ENCODE measurements at places on chromosomes 13 and 19.

DNA sequence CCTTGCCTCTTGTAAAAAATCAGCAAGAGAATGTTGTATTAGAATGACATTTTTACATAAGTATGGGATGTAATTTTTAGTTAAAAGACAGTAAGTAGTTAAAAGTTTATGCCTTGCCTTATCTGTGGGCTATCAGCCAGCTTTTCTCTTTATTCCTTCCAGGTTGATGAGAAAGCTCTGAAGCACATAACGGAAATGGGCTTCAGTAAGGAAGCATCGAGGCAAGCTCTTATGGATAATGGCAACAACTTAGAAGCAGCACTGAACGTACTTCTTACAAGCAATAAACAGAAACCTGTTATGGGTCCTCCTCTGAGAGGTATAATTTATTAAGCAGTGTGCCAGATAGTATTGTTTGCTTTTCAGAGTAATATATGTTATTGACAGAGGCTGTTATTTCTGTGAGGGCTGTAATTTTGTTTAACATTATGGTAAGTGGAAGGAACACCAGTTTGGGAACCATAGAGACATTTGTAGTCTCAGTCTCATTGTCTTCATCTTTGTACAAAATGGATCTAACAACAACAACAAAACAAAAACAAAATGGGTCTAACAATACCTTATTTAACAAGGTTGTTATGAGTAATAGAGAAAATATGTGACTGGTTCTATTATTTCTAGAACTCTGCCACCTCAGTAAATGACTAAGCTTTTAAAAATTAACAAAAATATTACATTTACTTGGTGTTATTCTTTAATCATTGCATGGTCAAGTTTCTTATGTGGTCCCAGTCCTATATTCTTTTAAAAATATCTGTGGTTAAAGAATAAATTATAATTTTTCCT lies 112.8 kb downstream of the TDRD3 start:
- ATAC-seq, result no peak

DNA sequence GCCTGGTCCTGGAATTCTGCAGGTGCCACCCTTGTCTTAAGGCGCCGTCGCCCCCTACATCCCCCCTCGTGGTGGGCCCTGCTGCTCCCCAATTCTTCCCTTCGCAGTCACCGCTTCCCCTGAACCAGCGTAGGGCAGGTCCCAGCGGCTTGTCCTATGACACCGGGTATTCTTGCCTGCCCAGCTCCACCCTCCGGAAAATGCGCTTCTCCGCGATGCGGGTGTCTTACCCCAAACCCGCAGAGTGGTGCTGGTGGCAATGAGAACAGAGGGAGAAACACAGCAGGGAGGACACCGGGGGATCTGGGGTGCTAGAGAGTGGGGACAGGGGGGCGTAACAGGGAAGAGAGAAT lies 9.0 kb downstream of the ZNF808 start:
- no peak for ATAC-seq

- ATAC-seq, result no peak
Measured at GRCh38 chr19:11069561-11069960, 19.7 kb upstream of the LDLR start.

DNA sequence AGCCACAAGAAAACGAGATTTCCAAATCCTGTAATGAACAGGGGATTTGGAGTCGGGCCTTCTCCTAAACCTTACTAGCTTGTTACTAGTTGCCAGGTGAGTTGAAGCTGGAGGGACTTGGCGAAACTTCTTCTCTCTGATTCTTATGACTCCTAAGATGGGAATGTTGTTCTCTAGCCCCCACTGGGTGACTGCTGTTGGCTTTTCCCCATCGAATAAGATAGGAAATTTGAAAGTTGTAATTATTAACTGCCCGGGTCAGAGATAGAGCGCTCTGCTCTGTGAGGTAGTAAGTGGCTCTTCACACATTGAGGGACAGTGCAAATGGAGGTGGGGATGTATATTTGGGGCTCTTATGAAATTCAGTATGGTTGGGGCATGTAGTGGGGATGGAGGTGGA lies 111.2 kb upstream of the MBNL2 start:
- ATAC-seq, result no peak

- ATAC-seq, result no peak
Measured at GRCh38 chr13:50700664-50701305, 142.7 kb downstream of the DLEU7 start.

DNA sequence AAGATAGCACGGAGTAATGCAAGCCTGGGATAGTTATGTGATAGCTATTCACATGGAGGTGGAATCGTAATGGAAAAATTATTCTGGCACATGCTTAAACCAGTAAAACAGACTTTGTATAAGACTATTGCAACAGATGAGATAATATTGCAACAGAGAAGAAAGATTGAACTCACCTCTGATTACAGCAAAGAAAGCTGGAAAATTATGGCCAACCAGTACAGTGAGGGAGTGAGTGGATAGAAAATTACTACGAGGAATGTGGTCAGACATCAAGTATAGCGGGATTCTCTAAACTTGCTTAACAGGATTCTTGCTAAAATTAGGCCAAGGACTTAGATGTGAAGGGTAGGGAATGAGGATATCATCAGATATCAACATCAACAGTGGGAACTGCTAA lies 397.6 kb upstream of the KLHL1 start:
- ATAC-seq, result no peak

DNA sequence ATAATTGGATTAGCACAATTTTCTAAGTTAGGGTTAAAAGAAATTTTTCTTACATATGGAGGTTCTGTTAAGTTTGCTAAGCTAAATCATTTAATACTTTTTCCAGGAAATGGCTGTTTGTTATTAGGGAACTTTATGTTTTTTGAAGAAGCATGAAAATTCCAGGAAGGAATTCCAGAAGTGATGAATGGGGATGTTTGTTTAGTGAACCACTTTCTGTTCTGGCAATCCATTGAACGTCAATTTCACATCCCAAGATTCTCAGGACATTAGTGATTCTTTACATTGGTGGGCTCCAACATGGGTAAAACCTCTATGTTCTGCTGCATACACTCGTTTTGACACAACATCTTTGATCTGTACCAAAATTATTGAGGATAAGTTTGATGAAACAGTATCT lies 534.4 kb downstream of the IRS2 start:
- ATAC-seq, result no peak

GRCh38 chr13:95553581-95554385 lies 1.3 kb downstream of the CLDN10 start:
- ATAC-seq, result no peak

- ATAC-seq, result no peak
Measured at GRCh38 chr19:49407079-49407478, 16.2 kb downstream of the PTH2 start.

DNA sequence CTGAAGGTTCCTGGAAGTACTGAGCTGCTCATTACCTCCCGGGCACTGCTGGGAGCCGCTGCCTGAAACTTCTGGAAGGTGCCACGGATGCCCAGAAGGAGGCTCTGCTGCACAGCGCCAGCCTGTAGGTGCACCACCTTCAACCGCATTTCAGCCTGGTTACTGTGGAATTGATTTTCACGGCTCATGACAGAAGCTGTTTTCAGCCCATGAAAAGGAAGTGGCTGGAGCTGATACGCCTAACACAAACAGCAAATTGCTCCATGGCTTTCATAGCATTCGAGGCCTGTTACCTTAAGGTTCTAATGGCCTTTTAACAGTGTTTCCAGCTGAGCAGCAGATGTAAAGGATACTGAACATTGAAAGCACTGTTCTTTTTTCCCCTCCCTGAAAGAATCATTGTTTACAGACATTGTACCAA lies 22.0 kb downstream of the GPC6 start:
- peak; percentile 93 for ATAC-seq

- ATAC-seq, result no peak
Measured at GRCh38 chr19:19039901-19040300, 6.5 kb downstream of the ARMC6 start.

DNA sequence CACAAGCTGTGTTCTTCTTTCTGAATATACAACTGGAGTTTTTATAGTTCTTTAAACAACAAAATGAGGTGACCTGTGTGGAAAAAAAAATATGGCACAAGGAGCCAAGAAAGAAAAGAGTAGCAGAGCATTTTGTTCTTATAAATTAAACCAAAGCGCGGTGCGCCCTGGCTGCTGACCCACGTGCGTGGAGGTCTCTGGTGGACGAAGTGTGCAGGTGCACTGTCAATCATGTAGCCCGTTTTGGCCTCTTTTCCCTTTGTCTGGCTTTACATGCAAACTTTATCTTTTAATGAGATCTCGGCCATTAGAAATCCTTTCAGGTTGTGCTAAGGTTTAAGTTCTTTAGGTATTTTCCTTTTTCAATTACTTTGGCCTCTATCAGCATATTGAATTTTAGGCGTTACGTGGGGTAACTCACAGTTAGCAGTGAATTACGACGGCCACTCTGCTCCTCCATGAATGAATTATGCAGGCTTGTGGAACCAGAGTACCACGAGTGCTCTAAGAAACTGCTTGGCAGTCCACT lies 443.9 kb upstream of the SLC10A2 start:
- no peak for ATAC-seq

DNA sequence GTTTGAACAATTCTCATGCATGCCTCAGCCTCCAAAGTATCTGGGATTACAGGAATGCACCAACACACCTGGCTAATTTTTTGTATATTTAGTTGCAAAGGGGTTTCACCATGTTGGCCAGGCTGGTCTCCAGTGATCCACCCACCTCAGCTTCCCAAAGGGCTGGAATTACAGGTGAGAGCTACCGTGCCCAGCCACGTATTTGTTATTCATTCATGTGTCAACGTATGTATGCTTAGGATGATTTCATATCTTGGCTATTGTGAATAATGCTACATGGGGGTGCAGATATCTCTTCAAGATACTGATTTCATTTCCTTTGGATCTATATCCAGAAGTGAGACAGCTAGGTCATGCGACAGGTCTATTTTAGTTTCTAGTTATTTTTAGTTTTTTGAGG lies 113.4 kb downstream of the TSHZ3 start:
- ATAC-seq, result no peak

- ATAC-seq, result no peak
Measured at GRCh38 chr13:40490086-40490758, 176.2 kb downstream of the FOXO1 start.

DNA sequence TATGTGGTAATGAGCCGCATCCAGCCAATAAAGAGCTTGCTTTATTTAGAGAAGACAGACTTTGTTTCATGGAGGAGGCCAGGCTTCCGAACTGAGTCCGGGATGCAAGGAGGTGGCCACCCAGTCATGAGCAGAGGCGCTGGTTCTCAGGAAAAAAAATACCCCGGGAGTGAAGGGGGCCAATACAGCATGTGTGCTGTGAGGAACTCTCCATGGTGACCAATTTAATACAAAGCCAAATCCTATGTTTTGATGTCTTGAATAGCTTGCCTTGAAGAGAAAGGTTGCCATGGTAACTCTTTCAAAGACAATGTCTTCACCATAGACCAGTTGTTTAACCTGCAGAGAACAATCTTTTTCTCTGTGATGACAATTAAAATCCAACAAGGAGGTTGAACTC lies 43.4 kb upstream of the PDCD5 start:
- ATAC-seq, result no peak

GRCh38 chr19:47107202-47107952 lies 6.2 kb downstream of the ZC3H4 start:
- ATAC-seq, result peak; percentile 10

GRCh38 chr13:47175172-47175866 lies 278.5 kb upstream of the HTR2A start:
- no peak for ATAC-seq

DNA sequence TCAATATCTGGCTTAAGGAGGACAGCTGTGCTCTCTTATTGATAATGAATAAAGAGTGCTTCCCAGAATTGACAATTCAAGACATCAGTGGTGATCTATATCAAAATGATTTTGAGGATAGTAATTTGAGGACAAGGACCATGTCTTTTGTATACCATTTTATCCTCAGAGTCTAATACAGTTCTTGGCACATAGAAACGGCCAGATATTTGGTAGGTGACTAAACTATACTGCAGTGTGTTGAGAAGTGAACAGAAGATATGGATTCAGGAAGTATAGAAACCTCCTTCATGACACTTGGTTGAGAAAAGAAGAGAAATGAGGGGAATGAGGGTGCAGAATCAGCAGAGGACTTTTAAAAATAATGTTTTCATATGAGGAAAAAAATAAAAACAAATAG lies 16.1 kb upstream of the LMO7 start:
- ATAC-seq, result no peak

- no peak for ATAC-seq
Measured at GRCh38 chr13:66482836-66483235, 747.3 kb downstream of the PCDH9 start.

DNA sequence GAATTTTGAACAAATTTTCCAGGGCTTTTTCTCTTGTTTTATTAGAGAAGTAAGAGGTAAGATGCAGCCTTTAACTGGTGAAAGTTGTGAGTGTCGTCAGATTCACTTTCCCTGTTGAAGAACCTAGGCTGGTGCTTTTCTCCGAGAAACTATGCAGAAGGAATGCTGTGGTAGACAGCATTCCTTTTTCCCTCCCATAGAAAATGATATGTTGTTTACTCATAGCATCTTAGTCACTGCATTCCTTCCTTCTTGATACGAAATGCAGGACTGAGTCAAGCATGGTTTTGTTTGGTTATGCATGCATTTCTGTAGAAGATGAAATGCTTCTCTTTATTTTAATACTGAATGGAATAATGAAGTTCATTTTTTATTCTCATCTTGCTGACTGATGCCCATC lies 3.4 kb downstream of the ITGBL1 start:
- ATAC-seq, result no peak
